GM06990 (cell line): ENCODE measurements at places on chromosomes 2 and 18.

GRCh38 chr2:7685342-7686015, 768.3 kb downstream of the RNF144A start:
- DNase-seq: no peak

GRCh38 chr2:217370391-217370790, 510.5 kb upstream of the TNP1 start:
- DNase-seq: no peak

DNA sequence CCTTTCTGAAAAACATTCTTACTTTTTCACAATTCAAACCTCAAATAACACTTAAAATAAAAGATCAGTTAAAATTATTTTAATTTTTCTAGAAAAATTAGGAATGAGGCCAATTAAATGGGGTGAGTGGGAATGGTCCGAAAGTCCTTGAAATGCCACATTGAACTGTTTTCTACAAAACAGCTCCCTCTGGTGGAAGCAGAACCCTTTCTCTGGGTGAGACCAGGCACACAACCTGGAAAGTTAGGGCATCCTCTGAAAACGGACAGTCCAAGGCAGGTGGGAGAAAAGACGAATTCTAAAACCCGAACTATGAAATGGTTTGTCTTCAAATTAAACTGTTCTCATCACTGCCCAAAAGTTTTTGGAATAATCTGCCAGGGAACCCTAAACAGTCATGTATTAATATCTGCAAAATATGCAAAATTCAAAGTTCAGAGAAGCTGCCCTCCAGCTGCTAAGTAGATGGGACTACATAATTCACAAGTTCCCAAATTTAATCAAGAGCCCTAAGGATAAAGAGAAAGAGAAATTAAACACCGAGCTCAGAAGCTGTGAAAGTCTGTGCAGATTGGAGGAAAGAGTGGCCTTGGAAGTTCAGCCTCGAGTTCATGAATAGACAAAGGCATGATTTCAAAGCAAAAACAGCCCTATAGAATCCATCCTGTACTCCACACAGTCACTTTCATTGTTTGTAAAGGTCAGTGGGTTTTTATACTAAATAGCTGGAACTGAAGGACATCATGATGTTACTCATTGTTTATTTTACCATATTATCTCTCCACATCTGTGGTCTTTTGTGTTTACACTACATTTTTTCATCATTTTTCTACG, 108.3 kb downstream of the PIEZO2 start:
- no peak for DNase-seq

GRCh38 chr2:164565359-164565758, 55.9 kb downstream of the GRB14 start:
- no peak for DNase-seq

- no peak for DNase-seq
These were observed 47.0 kb downstream of the CXCR4 start for GRCh38 chr2:136070913-136071312.

GRCh38 chr18:7676253-7676873, 109.2 kb downstream of the PTPRM start:
- no peak for DNase-seq

DNA sequence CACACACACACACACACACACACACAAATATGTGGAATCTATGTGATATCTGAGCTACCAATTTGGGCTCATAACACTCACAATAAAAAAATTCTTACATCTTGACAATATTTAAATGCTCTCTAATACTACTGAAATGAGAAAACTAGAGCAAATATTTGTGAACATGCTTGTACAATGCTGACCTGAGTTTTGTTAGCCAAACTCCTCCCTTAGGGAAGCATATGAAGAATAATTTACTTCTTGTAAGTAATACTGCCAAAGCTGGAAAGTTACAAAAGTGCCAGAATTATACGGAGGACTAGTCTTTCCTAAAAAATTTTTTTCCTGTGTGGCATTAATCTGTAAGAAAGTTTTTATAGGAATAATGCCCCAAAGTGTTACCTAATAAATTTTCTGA, 18.5 kb downstream of the MBD2 start:
- no peak for DNase-seq

GRCh38 chr2:29433920-29434319, 318.7 kb downstream of the CLIP4 start:
- no peak for DNase-seq

DNA sequence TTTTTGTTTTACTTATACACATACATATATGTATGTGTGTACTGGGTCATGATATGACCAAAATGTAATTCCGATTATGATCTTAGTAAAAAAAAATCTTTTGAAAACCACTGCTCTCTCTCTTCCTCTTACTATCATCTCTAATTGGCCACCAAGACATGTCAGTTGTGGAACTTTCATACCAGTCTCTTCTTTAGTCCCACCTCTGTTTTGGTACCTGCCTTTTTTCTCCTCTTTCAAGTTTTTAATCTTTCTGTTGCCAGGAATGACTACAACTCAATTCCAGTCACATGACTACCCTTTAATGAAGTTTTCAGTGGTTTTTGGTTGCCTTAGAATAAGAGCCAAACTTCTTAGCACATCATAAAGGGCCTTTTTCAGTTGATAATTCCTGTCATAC, 17.1 kb downstream of the RBM44 start:
- peak; percentile 18 for DNase-seq

- DNase-seq: no peak
These were observed 16.6 kb upstream of the GALNT1 start for GRCh38 chr18:35564795-35565453.

GRCh38 chr18:35441857-35442595, 55.7 kb downstream of the INO80C start:
- no peak for DNase-seq

DNA sequence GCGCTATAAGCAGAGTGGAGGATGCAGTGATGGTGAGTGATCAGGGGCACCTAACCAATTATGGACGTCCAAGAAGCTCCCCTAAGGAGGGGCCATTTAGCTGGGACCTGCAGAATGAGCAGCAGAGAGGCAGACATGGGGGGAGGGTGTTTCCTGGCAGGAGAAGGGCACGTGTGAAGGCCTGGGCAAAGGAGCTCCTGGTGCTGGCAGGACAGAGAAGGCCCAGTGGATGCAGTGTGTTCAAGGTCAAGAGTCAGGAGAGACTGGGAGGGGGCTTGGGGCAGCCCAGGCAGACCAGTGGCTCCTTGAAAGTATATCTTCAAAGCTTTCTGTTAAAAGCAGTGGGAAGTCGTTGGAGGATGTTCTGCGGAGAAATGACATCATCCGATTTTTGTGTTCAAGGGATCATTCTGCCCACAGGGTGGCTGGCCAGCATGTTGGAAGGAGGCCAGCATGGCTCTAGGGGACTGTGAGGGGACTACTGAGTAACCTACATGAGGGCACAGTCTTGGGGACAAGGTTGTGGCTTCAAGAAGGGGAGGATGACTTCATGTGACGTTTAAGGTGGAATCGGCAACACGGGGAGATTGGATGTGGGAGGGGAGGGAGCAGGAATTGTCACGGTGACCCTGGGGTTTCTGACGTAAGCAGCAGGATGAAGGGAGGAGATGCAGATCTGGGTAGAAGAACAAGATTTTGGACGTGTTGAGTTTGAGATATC, 9.0 kb upstream of the CIB4 start:
- no peak for DNase-seq

DNA sequence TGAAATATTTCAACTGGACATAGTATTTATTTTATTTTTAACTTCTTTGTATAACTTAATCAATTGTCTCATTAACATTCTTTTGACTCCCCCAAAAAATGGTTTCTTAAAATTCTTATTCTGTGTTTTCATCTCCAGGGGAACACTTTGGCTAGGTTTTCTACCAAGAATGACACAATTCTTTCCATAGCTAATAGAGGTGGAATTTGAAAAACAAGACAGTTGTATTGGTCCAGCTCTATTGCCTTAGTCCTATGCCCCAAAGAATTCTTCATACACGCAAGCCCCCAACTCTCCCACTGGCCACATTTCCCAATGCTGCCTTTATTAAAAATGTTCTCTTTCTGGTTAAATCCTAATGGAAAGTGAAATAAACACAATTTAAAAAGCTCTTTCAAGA, 104.7 kb upstream of the PKDCC start:
- DNase-seq: no peak

DNA sequence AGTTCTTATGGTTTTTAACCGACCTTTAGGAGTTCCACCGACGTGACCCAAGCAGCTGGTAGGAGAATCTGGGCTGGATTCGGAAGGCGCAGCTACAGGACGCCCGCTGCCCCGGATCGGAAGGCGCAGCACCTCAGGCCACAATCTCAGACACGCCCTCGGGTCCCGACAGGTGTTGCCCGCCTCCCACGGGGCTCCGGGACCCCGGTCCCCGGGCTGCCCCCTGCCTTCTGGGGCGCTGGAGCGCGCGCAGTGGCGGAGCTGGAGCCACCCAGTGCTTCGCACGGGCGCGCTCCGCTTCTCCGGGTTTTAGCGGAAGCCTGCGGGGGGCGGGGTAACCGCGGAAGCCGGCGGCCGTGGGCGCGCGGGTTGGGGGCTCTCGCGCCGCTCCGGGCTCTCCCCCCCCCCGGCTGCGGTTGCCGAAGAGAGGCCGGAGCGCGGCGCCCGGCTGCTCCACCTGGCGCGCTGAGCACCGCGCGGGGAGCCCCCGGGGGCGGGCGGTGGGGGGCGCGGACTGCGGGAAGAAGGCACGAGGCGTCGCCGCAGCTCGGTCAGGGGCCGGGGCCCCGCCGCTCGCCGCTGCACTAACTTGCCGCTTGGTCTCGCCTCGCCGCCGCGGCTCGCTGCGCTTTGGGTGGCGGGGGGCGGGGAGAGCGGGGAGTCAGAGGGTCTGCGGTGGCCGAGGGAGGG, 718.8 kb downstream of the DPP10 start:
- no peak for DNase-seq

DNA sequence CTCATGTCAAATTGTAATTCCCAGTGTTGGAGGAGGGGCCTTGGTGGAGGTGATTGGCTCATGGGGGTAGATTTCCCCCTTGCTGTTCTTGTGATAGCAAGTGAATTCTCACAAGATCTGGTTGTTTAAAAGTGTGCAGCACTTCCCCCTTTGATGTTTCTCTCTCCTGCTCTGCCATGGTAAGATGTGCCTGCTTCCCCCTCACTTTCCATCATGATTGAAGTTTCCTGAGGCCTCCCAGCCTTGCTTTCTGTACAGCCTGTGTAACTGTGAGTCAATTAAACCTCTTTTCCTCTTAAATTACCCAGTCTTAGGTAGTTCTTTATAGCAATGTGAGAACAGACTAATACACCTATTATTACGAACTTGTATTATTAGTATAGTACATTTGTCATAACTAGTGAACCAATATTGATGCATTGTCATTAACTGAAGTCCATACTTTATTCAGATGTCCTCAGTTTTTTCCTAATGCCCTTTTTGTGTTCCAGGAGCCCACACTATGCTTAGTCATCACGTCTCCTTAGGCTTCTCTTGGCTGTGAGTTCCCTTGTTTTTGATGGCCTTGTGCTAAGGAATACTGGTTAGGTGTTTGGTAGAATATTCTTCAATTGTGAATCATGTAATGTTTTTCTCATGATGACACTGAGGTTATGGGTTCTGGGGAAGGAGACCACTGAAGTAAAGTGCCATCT, 4.5 kb upstream of the MAP3K2 start:
- no peak for DNase-seq

- no peak for DNase-seq
These were observed 93.6 kb upstream of the SNTG2 start for GRCh38 chr2:857081-857480.

DNA sequence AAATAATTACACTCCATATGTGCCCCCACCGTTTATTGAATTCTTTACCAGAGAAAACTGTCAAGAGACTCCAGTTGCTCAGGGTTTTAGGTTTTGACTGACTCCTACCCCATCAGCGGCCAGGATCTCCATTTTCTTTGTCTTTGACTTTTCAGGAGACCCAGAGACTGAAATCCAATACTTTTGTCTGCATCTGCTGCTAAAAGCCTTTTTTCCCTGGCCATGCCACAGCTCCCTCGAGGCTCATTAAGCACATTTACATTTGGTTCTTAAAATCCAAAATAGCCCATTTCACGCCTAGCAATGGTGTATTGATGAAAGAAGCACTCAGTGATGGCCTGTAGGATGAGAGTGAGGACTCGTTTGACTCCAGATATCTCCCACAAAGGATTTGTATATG, 332.6 kb upstream of the ACVR2A start:
- DNase-seq: no peak

- DNase-seq: no peak
These were observed 159.2 kb downstream of the CPS1 start for GRCh38 chr2:210715560-210716082.

DNA sequence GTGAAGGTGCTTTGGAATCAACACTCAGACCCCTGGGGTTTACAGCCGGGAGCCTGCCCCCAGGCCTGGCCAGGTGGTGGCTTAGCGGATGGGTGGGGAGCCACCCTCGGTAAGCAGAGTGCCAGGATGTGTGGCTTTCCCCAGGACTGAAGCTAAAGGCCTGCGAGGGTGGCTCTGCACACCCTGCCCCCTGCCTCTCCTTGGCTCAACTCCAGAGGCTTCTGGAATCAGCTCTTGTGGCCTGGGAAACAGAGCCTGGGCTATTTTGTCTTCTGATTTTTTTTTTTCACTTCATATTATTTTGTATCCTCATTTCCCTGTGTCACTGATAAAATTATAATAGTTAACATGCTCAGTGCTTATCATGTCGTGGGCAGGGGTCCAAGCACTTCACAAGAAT, 79.8 kb downstream of the RHOB start:
- no peak for DNase-seq
